ENCODE measurements at places on chromosomes 2 and 18.

GRCh38 chr2:138060301-138060635, 96.0 kb downstream of the HNMT start:
- DNase-seq = peak; percentile 58

- DNase-seq = no peak
Observed at GRCh38 chr2:120362926-120363325, 17.0 kb downstream of the INHBB start.

DNA sequence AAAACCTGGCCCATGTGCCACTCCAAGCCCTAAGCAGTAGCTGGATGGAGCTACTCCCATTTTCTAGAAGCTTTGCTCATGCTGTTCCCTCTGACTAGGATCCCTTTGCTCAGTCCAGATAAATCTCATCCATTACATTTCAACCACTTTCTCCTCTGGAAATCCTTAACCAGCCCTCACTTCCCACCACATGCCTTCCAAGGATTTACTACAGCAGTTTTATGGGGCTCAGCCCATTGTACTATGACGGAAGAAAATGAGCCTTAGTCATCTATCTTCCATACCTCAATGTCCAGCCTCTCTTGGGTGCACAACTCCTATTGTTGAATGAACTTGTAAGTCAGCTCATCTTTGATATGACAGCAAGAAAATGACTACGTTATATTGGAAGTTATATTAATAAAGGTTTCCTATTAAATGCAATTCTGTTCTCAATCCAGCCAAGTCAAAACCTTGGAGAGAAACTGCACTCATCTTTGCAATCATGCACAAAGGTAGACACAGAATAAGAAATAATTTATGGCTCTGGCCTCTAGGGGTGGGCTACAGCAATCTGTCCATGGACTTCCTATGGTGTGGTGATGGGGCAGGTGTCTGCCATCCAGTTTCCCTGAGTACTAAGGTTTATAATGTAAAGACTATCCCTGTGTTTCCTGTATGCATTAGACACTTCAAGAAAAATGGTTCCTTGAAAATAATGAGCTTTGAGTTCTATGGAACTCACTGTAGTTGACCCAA, 3.4 kb downstream of the B4GALT6 start:
- DNase-seq = no peak

DNA sequence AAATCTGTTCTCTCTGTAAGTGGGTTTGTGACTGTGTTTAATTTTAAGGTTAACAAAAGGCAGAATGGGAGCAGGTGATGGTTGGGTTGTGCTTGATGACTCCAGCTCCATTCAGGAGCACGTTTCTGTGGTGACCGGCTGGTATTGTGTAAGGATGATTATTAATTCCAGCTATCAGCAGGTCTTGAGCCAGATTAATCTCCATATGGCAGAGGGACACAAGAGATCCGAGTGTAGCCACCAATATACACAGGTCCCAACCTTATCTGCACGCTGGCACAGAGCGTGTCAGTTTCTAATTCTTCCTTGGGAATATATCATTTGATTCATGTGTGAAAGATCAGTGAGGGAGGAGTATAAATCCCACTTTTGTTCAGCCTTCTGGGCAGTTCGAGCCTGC, 199.0 kb upstream of the DCC start:
- DNase-seq = no peak

GRCh38 chr2:191650896-191651773, 26.8 kb upstream of the NABP1 start:
- DNase-seq = no peak

GRCh38 chr18:33113416-33113815, 327.1 kb downstream of the CCDC178 start:
- DNase-seq = no peak

- DNase-seq = no peak
Observed at GRCh38 chr2:196957881-196958525, 31.5 kb upstream of the PGAP1 start.

DNA sequence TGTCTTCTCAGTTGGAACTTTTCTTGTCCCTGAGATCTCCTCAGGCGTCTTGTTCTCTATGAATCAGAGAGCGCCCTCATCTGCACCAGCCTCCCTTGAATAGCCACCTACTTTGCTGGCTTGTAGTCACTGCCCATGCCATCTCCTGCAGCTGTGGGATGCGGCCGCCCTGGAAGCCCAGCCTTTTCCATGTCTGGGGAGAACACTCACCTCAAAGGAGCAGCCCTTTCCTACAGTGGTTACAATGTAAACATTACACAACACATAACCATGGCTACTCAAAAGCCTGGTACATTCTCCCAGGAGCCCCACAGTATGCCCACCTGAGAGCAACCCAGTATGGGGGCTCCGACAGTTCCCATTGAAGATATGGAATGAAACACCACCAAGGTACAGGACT, 351.0 kb downstream of the EN1 start:
- DNase-seq = no peak

GRCh38 chr2:203510941-203511305, 24.2 kb downstream of the RAPH1 start:
- DNase-seq = no peak

DNA sequence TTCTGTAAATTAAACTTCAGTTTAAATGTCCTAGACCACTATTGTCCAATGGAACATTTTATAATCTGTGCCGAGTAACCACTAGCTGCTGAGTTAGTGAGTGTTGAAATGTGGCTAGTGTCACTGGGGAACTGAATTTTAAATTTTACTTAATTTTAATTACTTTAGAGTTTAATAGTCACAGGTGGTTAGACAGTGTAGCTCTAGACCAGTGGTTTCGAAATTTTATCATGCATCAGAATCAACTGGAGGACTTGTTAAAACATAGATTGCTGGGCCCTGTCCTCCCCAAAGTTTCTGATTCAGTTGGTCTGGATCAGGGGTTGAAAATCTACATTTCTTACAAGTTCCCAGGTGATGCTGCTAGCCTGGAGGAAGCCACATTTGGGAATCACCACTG, 110.4 kb downstream of the FMNL2 start:
- DNase-seq = no peak

- DNase-seq = peak; percentile 83
Observed at GRCh38 chr2:241558532-241559322, at the start of gene BOK. Gene BOK, plus strand, starts transcription at chr2:241558745. Its CDS starts 739 bp downstream, at chr2:241559484.

DNA sequence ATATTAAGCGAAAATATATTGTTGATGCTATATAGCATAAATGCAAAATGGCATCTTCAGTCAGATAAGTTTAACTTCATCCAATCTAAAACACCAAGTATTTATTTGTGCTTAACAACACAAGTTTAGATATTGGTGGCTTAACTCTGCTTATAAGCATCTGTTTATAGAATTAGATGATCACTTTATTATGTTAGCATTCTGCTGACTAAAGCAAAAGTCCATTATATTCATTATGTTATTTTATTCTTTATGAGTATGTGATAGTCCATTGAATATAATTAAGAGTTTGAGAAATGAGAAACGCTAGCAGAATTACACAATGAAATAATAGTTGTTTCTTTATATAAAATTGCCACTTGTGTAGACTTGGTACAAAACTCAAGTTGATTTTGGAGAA, 401.2 kb upstream of the CDH7 start:
- no peak for DNase-seq

DNA sequence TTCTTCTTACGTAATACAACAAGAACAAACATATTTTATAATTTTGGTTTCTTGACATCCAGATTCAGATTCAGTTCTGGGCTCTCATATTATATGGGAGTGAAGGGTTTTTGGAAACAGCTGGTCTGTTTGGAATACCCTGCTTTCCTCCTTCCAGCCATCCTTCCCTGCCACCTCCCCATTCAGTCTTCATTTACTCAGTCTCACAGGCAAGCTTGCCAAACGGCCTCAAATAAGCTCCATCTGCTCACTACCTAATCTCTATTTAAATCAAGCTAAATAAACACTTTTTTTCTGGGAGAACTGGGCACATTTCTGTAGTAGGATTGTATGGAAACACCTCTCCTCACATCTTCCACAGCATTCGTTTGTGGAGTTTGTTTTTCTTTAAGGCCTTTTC, 147.5 kb downstream of the RND3 start:
- DNase-seq = peak; percentile 53

DNA sequence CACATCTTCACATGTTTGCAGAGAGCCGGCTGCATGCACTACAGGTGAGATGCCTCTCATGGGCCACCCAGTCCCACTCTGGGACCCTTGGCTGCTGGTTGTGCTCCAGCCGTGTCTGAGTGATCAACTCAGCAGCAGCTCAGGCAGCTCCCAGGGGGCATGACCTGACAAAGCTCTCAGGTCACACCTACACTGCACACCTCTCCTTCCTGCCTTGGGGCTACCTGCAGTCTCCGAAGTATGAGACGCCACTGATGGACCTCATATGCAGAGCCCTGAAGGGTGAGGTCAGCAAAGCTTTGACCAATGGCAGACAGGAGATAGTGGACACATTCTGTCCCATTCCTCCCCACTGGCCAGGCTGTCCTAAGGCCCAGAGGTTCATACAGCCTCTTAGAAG, 51.4 kb downstream of the LBH start:
- no peak for DNase-seq

DNA sequence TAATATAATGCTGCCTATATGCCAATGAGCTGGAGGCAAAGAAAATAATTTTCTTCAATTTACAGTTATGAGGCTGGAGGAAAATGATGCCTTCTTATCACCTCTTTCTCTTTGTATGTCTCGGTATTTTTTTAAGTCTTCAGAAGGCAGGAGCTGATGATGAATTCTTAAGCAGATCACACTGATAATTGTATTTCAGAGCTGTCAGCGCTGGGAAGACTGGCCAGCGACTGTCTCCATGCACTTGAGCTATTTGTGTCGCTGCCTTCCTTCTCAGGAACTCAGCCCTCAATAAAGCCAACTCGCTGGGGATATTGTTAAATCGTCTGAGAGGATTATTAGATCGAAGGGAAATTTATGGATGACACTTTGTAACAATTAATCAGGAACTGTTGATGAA, 40.3 kb downstream of the PTGR3 start:
- no peak for DNase-seq

DNA sequence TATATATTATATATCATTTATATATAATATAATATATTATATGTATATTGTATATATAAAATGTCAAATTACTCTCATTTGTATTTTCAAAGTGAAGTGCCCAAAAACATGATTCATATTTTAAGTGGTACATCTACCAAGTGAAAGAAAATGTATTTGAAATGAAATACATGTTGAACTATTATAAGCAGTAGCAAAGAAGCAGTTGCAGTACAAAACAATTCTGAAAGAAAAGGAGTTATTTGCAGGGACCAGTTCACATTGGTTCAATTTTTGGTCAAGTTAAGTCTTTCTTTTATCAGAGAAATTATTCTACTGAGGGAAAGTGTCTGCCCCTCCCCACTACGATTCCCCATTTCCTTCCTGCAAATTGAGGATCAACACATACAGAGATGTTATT, 51.9 kb downstream of the APLF start:
- no peak for DNase-seq

- no peak for DNase-seq
Observed at GRCh38 chr2:224630659-224631550, 45.7 kb upstream of the CUL3 start.

DNA sequence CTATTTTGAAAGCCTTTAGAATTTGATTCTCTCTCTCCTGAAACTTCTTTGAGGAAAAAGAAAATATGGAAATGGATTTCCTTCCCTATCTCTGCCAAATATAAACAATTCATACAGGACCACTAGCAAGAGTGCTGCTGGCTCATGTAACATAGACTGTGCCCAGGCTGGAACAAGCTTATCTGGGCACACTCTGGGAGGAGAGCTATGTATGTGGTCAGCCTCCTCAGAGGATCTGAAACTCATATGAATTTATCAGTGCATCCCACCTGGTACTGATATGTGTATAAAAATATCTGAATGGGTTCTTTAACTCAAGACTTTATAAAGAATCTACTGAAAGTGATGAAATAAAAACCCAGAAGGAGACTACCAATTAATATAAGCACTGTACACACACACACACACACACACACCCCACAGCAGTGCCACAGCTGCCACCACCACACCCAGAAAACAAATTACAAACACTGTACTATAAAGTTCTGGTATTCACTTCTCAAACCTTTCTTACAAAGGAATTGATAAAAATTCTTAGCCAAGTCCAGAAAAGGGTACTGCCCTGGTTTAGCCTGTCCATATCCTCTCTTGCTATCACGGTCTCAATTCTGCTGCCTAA, 115.6 kb downstream of the IRS1 start:
- no peak for DNase-seq

GRCh38 chr2:101364878-101365277, 22.4 kb downstream of the CREG2 start:
- no peak for DNase-seq

- no peak for DNase-seq
Observed at GRCh38 chr18:37869051-37869450, 303.5 kb upstream of the CELF4 start.

DNA sequence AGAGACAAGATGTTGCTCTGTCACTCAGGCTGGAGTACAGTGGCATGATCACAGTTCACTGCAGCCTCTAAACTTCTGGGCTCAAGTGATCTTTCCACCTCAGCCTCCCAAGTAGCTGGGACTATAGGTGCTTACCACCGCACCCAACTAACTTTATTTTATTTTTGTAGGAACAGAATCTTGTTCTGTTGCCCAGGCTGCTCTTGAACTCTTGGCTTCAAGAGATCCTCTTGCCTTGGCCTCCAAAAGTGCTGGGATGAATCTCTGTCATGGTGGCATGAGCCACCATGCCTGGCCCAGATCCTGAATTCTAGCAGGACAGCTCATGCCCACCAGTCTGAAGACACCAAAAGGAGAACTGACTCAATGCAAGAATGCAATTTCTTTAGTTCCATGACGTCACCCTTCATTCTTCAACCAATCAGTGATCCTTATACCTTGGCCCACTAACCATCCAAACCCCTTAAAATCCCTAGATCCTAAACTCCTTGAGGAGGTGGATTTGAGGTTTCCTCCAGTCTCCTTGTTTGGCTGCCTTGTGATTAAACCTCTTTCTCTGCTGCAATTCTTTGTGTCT, 25.6 kb upstream of the CXXC1 start:
- DNase-seq = no peak

DNA sequence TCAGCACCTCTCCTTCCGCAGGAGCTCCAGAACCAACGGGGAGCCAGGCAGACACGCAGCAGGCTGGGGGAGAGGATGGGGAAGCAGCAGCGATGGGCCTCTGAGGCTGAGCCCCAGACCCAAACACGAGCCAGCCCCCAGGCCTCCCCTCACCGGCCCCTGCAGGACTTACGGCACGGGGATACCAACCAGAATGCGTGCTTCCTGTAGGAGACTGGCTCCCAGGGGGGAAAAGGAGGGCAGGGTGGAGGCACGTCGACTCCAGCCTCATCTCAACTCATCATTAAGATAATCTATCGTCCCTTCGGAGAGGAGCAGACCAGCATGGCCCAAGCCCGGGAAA, 495.1 kb upstream of the MYT1L start:
- DNase-seq = no peak

- no peak for DNase-seq
Observed at GRCh38 chr2:49686291-49686690, 532.0 kb upstream of the FSHR start.

DNA sequence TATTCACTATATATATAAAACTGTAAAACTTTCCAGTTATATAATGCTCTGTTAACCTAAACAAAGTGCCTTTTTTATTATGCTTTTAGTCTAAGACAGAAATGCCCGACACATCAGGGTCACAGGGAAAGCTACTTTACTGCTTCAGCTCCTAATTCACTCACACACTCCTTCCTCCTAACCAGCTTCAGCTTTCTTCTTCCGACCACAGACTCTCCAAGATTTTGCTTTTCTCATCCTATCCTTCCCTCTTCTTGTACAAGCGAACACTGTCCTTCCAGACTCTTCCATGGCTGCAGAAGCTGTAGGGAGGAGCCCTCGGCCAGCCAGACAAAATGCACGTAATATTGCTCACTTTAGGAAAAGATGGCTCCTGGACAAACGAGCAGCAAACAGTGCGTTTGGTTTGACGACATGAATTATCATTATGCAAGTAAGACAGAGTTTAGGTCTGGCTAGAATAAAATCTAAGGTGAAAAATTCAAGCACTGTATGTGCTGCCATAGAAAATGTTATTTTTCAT, 47.5 kb upstream of the HNRNPA3 start:
- peak; percentile 59 for DNase-seq
